ENCODE measurements at places on chromosomes 3 and 15.

DNA sequence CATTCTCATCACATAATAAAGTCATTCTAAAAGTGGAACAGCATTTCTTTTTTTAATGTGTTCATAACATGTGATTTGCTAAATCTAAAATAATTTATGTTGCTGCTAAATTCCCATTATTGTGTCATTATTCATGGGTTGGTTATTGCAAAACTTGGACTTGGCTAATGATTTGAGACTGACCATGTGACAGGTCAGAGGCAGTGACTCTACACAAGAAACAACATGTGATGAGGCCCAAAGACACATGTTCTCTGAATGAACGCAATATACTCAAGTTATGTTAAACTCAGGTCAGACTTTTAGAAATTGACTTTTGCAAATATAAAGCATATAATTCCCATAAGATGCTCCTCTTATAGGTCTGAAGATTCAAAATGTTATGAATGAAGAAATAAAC lies 566.1 kb downstream of the TBL1XR1 start:
- no peak for DNase-seq

- no peak for DNase-seq
Measured at GRCh38 chr3:9069971-9070370, 106.7 kb upstream of the RAD18 start.

DNA sequence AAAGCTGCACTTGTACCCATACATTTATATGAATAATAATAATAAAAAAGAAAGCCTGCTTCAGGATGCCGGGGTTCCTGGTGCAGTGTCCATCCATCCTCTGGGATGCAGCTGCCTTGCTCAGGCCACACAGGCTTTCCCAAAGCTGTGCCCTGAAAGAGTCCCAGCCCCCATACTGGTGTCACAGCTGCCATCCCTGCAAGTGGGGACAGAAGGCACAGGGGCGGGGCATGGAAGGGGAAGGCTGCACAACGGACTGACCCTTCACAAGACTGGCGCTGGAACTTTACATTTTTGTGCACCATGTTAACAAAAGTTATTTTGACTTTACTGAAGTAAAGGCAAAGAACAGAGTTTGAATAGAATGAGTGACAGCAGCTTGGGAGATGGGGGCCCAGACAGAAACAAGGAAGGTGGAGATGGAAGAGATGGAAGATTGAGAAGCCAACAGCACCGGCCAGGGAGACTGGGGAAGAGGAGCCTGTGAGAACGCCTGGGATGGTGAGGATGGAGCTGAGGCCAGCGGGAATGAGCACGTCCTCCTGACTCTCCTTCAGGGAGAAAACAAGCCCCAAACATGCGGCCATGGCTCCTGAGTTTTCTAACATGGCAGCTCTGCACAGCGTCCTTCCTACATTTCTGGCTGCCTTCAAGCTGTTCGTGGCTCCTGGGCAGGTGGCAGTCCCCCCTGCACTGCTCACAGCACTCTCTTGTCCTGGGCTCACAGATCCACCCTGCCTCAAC lies 73.1 kb downstream of the ABTB1 start:
- no peak for DNase-seq

- DNase-seq: no peak
Measured at GRCh38 chr3:163538387-163538786, 1539.9 kb downstream of the SI start.

DNA sequence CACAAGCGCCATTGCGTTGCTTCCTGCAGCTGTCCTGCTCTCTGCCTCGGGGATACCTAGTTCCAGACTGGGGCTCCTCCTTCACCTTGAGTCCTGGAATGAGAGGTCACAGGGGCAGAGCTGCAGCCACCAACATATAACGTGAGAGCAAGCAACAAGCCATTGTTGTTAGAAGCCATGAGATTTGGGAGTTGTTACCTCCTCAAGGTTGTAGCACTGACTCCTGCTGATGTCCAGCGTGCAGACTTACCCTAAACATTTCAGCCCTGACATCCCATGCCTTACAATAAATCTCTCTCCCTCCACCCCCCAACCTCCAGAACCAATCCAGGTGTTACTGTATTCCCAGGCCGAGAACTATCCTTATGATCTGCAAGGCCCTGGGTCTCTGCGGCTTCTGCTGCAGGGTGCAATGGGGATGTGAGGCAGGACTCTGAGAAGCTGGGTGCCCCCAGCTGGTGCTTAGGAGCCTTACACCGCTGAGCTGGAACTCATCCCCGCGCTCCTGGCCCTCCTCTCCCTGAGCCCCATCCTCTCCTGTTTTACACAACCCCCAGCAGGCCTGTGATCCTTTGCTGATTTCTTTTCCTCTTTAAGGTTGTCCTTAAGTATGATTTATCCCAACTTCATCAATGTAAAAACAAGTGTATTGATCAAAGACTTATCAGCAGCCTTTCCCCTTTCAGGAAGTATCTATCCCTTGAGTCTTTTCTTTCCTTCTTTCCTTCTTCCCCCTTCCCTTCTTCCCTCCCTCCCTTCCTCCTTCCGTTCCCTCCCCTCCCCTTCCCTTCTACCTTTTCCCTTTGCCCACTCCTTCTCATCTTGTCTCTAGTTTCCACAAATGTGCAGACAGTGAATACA lies 84.2 kb upstream of the ABHD2 start:
- peak; percentile 21 for DNase-seq

- DNase-seq: no peak
Measured at GRCh38 chr15:39684233-39684632, 98.4 kb downstream of the FSIP1 start.

- no peak for DNase-seq
Measured at GRCh38 chr15:93459396-93459795, 370.4 kb upstream of the RGMA start.

- peak; percentile 67 for DNase-seq
Measured at GRCh38 chr3:15097891-15098290, 1.1 kb downstream of the RBSN start.

DNA sequence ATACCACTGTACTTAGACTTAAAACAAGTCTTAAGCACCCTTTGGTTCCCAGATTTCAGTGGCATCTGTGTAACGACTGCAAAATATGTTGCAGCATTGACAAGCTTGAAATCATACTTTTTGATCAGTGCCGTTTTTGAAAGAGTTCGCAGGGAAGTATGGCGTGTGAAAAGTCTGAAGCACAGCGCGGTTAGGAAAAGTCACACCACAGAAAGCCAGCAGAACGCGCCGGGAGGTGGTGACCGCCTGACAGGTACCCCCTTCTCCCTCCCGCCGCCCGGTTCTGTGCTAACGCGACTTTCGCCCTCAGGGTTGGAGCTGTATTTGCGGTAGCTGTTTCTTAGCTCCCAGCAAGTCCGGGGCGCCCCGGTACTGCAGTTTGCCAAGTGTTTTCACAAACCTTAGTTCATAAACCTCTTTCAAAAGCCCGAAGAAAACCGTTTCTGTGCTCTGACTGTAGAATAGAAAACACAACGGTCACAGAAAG lies 481 bp upstream of the CRYBG3 start:
- DNase-seq: no peak

- DNase-seq: no peak
Measured at GRCh38 chr15:101637516-101637915, 14.7 kb downstream of the TM2D3 start.

DNA sequence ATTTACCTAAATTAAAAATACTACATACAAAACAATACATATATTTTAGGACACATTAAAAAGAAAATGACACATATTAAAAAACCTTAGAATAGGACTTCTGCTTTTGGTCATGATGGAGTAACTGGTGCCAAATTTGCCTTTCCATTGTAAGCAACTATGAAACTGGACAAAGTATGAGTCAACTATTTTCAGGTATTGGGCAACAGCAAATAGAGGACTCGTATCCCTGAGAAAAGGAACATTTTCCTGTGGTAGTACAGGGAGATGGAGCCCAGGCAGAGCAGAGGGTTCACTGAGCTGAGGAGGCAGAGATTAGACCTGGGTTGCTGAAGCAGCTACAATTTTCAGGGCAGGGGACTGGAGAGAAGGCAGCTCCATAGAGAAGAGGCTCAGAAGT lies 14.7 kb downstream of the CCR1 start:
- DNase-seq: peak; percentile 91
